ENCODE measurements at places on chromosomes 4 and X.

- DNase-seq = no peak
Observed at GRCh38 chr4:117224256-117224655, 138.9 kb upstream of the TRAM1L1 start.

- peak; percentile 65 for DNase-seq
Observed at GRCh38 chr4:152972821-152973628, 36.9 kb downstream of the FHDC1 start.

DNA sequence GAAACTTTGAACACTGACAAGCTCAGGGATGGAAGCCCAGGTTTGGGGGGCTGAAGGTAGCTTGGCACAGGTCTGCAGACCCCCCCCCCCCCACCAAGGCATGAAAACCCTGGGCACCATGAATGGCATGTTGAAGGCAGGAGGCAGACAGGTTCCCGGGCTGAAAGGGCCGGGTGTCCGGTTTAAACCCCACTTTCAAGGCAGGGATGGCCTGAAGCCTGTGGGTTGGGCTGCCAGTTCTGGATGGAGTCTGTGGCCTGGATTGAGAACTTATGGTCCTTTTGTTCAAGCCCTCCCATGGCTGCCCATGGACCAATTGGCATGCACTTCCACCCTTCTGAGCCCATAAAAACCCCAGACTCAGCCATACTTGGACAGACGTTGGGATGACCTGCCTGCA, 616.9 kb downstream of the ADGRL3 start:
- DNase-seq = no peak

DNA sequence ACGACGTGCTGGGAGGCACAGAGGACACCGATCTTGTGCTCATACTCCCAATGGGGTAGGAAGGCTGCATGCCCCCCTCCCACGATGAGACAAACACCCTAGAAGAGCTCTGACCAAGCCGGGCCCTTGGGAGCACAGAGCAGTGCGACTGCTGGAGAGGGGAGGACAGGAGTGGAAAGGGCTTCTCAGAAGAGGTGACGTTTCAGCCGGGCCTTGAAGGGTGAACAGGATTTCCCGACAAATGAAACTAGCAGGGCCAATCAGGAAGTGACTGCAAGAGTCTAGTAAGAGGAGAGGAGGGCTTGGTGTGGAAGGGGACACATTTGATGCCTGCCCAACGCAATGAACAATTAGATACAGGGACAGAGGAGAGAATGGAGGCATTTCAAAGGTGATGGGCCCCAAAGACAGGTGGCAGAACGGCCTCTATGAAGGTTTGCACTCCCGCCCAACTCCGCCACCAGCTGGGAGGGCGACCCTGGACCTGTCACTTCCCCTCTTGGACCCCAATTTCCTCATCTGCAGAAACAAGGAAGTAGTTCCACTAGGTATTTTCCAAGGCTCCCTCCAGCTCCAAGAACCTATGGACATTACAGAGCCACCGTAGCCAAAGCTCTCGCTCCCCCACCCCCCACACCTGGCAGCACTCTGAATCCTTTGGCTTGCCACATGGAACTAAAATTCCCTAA, 3.9 kb downstream of the HCFC1 start:
- no peak for DNase-seq

GRCh38 chrX:10011261-10011931, 44.2 kb downstream of the CLDN34 start:
- no peak for DNase-seq

- no peak for DNase-seq
Observed at GRCh38 chr4:80307183-80307735, 28.3 kb upstream of the CFAP299 start.

- no peak for DNase-seq
Observed at GRCh38 chrX:93985344-93986307, 311.6 kb downstream of the FAM133A start.

- DNase-seq = no peak
Observed at GRCh38 chr4:20456407-20456806, 204.7 kb downstream of the SLIT2 start.

GRCh38 chr4:183244506-183244905, 75.6 kb downstream of the CLDN22 start:
- no peak for DNase-seq

GRCh38 chr4:182802621-182803020, 114.6 kb downstream of the DCTD start:
- no peak for DNase-seq

DNA sequence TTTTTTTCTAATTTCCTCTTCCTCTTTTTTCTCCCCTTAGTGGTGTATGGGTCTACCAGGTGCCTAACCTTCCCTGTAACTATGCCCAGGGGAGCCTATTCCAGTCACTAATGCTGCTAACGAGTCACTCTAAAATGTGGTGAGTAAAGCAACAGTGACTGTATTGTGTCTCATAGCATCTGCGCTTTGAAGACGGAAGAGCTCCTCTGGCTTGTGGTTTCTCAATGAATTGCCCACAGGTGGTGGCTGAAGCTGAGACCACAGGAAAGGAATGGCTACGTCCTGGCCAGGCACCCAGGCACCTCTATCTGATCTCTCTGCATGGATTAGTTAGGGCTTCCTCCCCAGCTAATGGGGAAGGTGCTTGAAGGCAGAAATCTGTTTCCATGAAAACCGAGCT, 763.5 kb upstream of the FRG1 start:
- DNase-seq = no peak

- DNase-seq = no peak
Observed at GRCh38 chr4:104502471-104502870, 7.8 kb upstream of the CXXC4 start.

Data from MG63 (cell line).